ENCODE measurements at places on chromosomes 5 and 9.

GRCh38 chr9:111957856-111958631 lies 61.4 kb downstream of the UGCG start:
- DNase-seq = no peak

- no peak for DNase-seq
Observed at GRCh38 chr9:5839572-5839902, 6.6 kb upstream of the ERMP1 start.

- no peak for DNase-seq
Observed at GRCh38 chr5:160285316-160285715, 27.0 kb downstream of the CCNJL start.

GRCh38 chr9:106718936-106719335 lies 144.0 kb upstream of the ZNF462 start:
- DNase-seq = no peak

DNA sequence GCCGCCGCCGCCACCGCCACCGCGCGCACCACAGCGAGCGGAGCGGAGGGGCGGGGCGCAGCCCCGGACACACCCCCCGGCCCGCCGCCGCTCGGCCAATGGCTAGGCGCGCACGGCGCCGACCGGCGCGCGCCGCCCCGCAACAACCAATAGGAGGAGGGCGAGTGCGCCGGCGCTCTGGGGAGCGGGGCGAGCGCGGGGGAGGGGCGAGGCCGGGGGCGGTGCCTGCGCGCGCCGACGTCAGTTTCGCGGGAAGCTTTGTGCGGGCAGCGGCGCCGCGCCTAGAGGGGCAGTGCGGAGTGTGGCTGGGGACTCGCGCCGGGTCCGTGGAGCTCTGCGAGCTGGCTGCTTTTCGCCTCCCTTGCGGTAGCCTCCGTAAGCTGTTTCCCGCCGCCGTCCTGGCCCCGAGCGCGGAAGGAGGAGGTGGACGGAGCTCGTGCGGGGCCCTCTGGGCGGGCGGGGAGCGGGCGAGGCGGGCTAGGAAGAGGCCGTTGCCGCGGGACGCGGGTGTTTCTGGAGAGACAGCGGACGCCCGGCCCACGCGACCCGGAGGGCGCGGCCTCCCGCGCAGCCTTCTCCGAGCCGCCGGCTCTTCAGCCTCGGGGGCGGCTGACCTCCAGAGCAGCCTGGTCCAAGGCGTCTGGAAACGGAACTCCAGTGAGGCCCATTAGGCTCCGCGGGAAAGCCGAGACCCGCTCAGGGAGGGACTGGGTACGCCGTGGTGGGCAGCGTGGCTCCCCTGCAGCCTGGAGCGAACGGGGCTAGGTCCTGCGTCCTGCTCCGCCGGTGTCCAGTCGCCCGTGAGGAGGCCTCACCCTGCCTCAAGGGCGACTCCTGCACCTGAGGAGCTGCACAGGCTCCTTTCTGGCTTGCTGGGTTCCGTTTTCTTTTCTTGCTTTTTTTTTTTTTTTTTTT lies at the start of gene ZMYND19:
ZMYND19 (minus strand) TSS at position 44 of the 915 bp plus-strand sequence. CDS start 249 bp downstream, outside the sequence.
- peak; percentile 85 for DNase-seq
